ENCODE measurements at places on chromosomes 7 and 10. TPM values are rescaled to one million over a fixed set of nuclear protein-coding genes. Genes with fewer than 3 reads are reported as not detected.

- peaks cover 29% of the 10 kb centered on the region for H3K4me1 ChIP-seq
- H3K27me3 ChIP-seq, result no peaks in the 10 kb centered on the region
- ATAC-seq, result peak; percentile 60
- H3K4me3 ChIP-seq, result peak overlapping the region; percentile 90
Observed at GRCh38 chr10:22436526-22436892, 91.2 kb downstream of the SPAG6 start.

C10orf62 gene
- total RNA-seq, result not detected

DNA sequence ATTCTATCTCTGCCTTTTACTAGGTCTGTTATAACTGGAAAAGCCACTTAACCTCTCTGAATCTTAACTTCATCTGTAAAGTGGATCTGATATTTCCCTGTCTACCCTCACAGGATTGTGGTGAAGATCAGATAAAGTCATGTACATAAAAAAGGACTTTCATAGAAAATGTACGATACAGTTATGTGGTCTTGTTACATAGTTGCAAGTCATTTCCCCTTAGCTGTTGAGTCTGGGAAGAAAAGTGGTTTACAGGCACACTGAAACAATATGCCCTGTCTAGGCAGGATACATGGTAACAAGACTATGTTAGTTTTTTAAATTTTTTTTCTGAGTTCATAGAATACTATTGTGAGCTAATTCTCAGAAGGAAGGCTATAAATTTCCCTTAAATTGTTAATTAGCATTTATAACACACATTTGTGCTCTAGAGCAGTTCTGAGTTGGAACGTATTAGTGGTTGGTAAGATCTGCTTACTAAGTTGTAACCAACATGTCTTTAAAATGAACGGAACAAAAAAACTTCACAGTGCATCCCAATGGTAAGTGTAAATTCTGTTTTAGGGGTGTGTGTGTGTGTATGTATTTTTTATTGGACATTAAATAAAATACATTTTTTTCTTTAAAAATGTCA is 7.1 kb upstream of the GSTO1 start:
- H3K4me1 ChIP-seq, result peaks cover 3% of the 10 kb centered on the region
- peaks cover 9% of the 10 kb centered on the region for H3K27me3 ChIP-seq
- H3K36me3 ChIP-seq, result no peaks in the 10 kb centered on the region
- H3K4me3 ChIP-seq, result peak overlapping the region; percentile 44

DNA sequence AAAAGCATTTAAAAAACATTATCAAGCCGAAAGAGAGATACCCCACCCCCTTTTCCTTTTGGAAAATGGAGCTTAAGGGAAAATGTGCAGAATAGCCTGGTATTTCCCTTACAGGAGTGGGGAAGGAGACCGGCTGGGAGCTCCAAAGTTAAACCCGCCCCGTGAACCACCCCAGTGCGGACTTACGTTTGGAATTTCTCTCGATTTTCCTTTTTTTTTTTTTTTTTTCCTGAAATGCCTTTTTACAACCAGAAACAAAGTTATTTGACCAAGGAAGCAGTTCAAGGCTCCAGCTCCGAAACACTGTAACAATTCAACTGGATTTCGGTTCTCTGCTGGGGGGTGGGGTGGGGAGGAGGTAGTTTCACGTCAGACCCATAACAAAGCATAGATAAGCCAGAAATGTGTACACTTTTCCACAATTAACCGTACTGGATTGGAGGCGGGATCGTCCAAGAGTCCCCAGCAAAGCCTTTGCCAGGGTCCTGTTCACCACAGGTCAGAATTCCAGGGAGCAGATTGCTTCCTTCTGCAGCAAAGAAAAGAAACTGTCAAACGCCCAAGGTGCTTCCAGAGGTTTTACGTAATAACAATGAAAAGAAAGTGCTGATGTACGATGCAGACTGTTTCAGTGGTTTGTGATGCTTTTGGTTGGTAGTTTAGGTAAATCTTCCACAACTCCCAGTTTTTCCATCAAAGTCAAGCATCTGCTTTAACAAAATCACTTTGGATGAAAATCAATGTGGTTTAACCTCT is 6.7 kb downstream of the SKIDA1 start:
- peaks cover 9% of the 10 kb centered on the region for H3K36me3 ChIP-seq
- H3K27ac ChIP-seq, result peak overlapping the region; percentile 28
- ATAC-seq, result no peak
- peak overlapping the region; percentile 87 for H3K4me3 ChIP-seq

- ATAC-seq, result no peak
- H3K27me3 ChIP-seq, result peaks cover 16% of the 10 kb centered on the region
- no peaks in the 10 kb centered on the region for H3K4me1 ChIP-seq
- no peaks in the 10 kb centered on the region for H3K36me3 ChIP-seq
- H3K4me3 ChIP-seq, result no peak overlapping the region
- H3K27ac ChIP-seq, result no peak overlapping the region
Observed at GRCh38 chr7:95527033-95527775, 41.5 kb downstream of the ASB4 start.

NEUROG3 gene
- 0.78 TPM for total RNA-seq

DNA sequence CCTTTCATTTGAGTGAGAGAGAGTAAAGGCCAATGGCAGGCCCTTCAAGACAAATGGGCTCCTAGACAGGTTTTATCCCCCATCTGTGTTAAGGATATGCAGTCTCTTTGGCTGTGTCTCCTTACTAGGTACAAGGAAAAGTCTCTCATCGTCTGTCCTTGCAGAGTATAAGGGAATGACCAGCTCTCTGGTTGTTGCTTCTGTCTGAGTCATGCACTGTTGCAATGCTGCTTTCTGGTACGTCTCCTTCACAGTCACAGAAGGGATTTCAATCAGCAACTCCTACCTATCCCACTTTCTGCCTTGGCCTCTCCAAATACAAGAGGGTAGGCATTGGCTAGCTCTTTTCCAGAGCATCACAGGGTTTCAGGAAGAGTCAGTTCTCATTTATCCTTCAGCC is 48.1 kb downstream of the CTTNBP2 start:
- H3K4me1 ChIP-seq, result no peaks in the 10 kb centered on the region
- H3K36me3 ChIP-seq, result no peaks in the 10 kb centered on the region

- H3K27ac ChIP-seq, result no peak overlapping the region
- no peak overlapping the region for H3K4me3 ChIP-seq
- H3K27me3 ChIP-seq, result no peaks in the 10 kb centered on the region
- no peaks in the 10 kb centered on the region for H3K4me1 ChIP-seq
Observed at GRCh38 chr10:14757394-14757793, 17.3 kb downstream of the FAM107B start.

DNA sequence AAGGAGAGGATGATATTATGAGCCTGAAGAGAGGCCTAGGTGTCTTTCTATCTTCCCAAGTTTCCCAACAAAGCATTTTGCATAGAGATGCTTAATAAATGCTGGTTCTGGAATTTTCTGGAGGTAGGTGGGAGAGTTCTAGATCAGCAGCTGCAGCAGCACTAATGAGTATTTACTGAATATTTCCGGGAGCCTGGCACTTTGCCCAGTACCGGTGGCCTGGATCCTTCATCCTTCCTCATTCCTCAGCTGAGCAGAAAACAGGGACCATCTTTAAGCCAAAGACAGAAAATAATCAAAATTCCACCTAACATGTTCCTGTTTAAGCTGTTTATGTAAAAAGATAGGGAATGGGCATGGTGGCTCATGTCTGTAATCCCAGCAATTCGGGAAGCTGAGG is 813.2 kb upstream of the AUTS2 start:
- no peaks in the 10 kb centered on the region for H3K27me3 ChIP-seq
- H3K4me1 ChIP-seq, result no peaks in the 10 kb centered on the region
- no peak overlapping the region for H3K27ac ChIP-seq
- no peak for ATAC-seq

GRCh38 chr10:115918812-115919211 is 354.2 kb downstream of the GFRA1 start:
- no peak overlapping the region for H3K27ac ChIP-seq
- H3K4me3 ChIP-seq, result no peak overlapping the region
- no peaks in the 10 kb centered on the region for H3K36me3 ChIP-seq
- ATAC-seq, result no peak
- H3K4me1 ChIP-seq, result no peaks in the 10 kb centered on the region

DNA sequence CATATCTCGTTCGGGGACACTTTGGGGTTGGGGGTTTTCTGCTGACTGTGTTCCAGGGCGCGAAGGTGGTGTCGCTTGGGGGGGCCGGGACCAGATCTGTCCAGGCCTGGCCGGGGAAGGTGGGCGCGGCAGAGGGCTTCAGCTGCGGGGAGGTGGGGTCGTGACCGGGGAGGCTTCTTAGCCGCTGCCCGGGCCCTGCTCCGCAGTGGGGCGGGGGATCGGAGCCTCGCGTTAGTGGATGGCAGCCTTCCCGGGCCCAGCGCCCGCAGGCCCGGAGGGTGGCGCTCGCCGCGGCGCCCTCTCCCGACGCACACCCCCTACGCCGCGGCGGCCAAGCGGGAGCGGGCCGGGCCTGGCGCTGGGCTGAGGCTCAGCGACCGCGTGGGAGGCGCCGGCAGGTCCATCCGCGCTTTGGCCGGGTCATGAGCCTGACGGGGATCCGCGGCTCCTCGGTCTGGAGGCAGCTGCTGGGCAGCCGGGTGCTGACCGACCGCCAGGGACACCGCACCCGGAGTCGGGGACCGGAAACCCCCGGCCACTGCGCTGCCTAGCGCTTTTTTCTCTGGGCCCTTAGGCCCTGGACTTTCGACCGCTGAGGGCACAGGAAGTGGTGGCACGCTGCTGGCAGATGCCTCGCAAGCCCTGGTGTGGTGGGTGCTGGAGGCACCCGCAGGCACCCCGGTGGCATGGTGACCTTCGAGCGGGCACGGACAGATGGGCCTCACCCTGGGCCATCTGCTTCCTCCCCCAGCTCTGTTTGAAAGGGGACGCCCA is 1.2 kb downstream of the AGAP3 start:
- peak overlapping the region; percentile 78 for H3K4me3 ChIP-seq
- H3K4me1 ChIP-seq, result peaks cover 19% of the 10 kb centered on the region
- H3K27me3 ChIP-seq, result no peaks in the 10 kb centered on the region
- H3K27ac ChIP-seq, result peak overlapping the region; percentile 84

DNA sequence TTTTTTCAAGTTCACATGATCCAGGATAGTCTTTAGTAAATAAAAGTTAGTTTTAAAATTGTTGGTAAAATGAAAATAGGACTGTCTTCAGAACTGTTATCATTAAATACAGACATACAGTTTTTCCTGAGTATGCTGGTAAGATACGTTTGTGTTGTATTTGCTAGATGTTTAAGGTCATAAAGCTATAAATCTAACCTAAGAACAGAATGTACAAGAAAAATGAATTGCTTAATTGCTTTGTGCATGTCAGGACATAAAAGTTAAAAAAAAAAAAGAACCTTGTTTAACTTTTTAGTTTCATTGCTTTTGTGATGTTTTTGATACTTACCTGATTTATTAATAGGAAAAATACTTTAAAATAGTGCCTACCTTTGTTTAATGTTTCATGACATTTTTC is 29.2 kb upstream of the CLDN4 start:
- H3K4me1 ChIP-seq, result no peaks in the 10 kb centered on the region
- no peak for ATAC-seq
- no peaks in the 10 kb centered on the region for H3K36me3 ChIP-seq
- H3K27ac ChIP-seq, result no peak overlapping the region
- H3K4me3 ChIP-seq, result no peak overlapping the region

GRCh38 chr10:28775773-28776172 is 98.5 kb downstream of the BAMBI start:
- no peaks in the 10 kb centered on the region for H3K4me1 ChIP-seq
- H3K36me3 ChIP-seq, result no peaks in the 10 kb centered on the region
- ATAC-seq, result no peak
- H3K4me3 ChIP-seq, result no peak overlapping the region
- H3K27me3 ChIP-seq, result peaks cover 5% of the 10 kb centered on the region
- H3K27ac ChIP-seq, result no peak overlapping the region

TMEM225B gene
- total RNA-seq, result 4.4 TPM

MRC1 gene
- 0.08 TPM for total RNA-seq

DNA sequence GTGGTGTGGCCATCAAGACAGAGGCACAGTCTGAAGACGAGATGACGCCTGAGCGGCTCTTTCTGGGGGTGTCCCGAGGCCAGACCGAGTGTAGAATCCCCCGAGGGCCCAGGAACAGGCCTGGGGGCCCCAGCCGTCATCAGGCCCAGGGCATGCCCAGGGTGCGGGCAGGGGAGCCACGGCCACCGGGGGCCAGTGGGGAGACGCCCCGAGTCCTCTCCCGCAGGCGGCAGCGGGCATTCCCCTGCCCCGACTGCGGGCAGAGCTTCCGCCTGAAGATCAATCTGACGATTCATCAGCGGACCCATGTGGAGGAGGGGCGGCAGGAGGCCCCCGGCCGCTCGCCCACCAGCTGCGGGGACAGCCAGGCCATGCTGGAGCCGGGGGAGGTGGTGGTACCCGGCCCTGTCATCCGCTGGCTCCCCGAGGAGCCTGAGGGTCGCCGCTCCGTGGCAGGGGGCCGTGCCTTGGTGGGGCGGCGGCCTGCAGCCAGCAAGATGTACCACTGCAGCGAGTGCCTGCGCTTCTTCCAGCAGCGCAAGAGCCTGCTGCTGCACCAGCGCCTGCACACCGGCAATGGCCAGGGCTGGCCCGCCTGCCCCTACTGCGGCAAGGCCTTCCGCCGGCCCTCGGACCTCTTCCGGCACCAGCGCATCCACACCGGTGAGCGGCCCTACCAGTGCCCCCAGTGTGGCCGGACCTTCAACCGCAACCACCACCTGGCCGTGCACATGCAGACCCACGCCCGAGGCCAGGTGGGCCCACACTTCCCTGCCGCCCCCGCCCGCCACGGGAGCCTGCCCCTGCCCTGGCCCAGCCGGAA is 19.7 kb downstream of the ZNF783 start:
- H3K27me3 ChIP-seq, result no peaks in the 10 kb centered on the region
- H3K4me3 ChIP-seq, result no peak overlapping the region
- H3K27ac ChIP-seq, result no peak overlapping the region
- H3K36me3 ChIP-seq, result peaks cover 43% of the 10 kb centered on the region
- ATAC-seq, result no peak

FAM24B gene
- total RNA-seq, result 14.8 TPM

DNA sequence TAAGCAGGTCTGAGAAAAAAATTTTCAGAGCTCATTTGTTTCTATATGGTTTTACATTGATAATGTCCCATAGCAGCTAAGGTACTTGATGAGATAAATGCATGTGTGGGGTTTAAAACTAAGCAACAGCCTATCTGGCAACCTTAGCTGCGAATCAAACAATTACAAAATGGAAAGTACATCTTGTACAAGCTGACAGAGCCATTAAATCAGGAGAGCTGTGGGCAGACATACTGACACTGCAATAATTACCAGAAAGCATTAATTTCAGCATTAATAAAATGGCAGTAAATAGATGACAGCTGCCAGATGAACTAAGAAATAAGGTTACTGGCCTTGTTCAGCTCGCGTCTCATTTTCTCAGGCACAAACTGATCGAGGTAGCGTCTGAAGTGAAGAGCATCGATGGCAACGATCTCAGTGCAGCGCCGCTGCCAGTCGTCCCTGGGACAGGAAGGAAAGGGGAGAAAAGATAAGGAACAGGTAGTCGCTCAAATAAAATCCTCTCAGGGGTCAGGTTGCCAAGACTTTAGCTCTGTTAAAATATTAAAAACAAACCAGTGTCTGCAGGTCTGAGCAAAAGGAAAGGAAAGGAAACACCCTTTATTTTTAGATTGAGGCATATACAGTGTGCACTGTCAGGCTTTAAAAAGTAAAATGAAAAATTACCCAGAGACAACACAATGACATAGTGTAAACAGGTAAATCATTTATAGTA is 79.7 kb upstream of the OGDHL start:
- no peak overlapping the region for H3K4me3 ChIP-seq
- H3K36me3 ChIP-seq, result peaks cover 86% of the 10 kb centered on the region
- H3K4me1 ChIP-seq, result no peaks in the 10 kb centered on the region
- ATAC-seq, result no peak
- no peaks in the 10 kb centered on the region for H3K27me3 ChIP-seq
- H3K27ac ChIP-seq, result no peak overlapping the region

GRCh38 chr7:68246189-68246633 is 1249.6 kb downstream of the TYW1 start:
- no peaks in the 10 kb centered on the region for H3K4me1 ChIP-seq
- H3K27me3 ChIP-seq, result no peaks in the 10 kb centered on the region
- H3K27ac ChIP-seq, result no peak overlapping the region
- no peak for ATAC-seq

GRCh38 chr7:21544715-21545114 is 1.9 kb downstream of the DNAH11 start:
- no peak overlapping the region for H3K4me3 ChIP-seq
- H3K4me1 ChIP-seq, result no peaks in the 10 kb centered on the region
- no peak for ATAC-seq
- no peak overlapping the region for H3K27ac ChIP-seq

All from activated T-helper 17 cell treated with anti-CD3 and anti-CD28 coated beads, Interleukin-2, amount 50 U/mL, for 72 hours (primary cell).